IMR-90 (cell line): ENCODE measurements at places on chromosomes 1 and 21. TPM values are rescaled to one million over a fixed set of nuclear protein-coding genes. Genes with fewer than 3 reads are reported as not detected.

The MAP10 gene
- total RNA-seq: 1.1 TPM in 2 replicates

The TRIM62 gene
- total RNA-seq: 2.8 and 3.0 TPM in 2 replicates

The KPRP gene
- total RNA-seq: not detected in 2 replicates

The CSTB gene
- total RNA-seq: 6.1 and 6.9 TPM in 2 replicates

The CHI3L1 gene
- total RNA-seq: 0.28 TPM in 1 of 2 replicates, not detected in the other

The LY9 gene
- total RNA-seq: not detected in 2 replicates

The HPCAL4 gene
- not detected in 2 replicates for total RNA-seq

The TNNI3K gene
- 0.28 and 0.90 TPM in 2 replicates for total RNA-seq

The HECTD3 gene
- 12.2 and 14.4 TPM in 2 replicates for total RNA-seq

The SLC44A5 gene
- total RNA-seq: under 0.01 TPM in 2 replicates

The ETV3L gene
- total RNA-seq: not detected in 2 replicates

The WNT3A gene
- total RNA-seq: not detected in 2 replicates

The PROX1 gene
- under 0.01 and 0.28 TPM in 2 replicates for total RNA-seq

The ETNK2 gene
- total RNA-seq: 24.7 and 26.0 TPM in 2 replicates

The UTS2 gene
- not detected in 2 replicates for total RNA-seq

The HES5 gene
- total RNA-seq: not detected in 2 replicates

The RGS8 gene
- total RNA-seq: not detected in 2 replicates

The FMN2 gene
- 35.8 and 50.0 TPM in 2 replicates for total RNA-seq

The TSTD1 gene
- not detected in 2 replicates for total RNA-seq

The SYNC gene
- 103 and 139 TPM in 2 replicates for total RNA-seq

The FOXJ3 gene
- 28.1 and 30.5 TPM in 2 replicates for total RNA-seq

The NOS1AP gene
- under 0.01 and 0.18 TPM in 2 replicates for total RNA-seq

The AVPR1B gene
- not detected in 2 replicates for total RNA-seq

The C1orf167 gene
- under 0.01 and 0.28 TPM in 2 replicates for total RNA-seq

The OR2W3 gene
- total RNA-seq: 0.28 and 0.54 TPM in 2 replicates

The KRTAP12-2 gene
- not detected in 2 replicates for total RNA-seq

The KDM5B gene
- 82.1 and 86.4 TPM in 2 replicates for total RNA-seq

The CTSE gene
- not detected in 2 replicates for total RNA-seq

The ALX3 gene
- total RNA-seq: not detected in 2 replicates

The GUCA2B gene
- total RNA-seq: not detected in 2 replicates

The LDLRAD2 gene
- total RNA-seq: not detected in 2 replicates

The IGSF5 gene
- not detected in 2 replicates for total RNA-seq

The ITLN2 gene
- total RNA-seq: not detected in 2 replicates

The FAAH gene
- total RNA-seq: under 0.01 TPM in 1 of 2 replicates, not detected in the other

The SPATA21 gene
- not detected in 2 replicates for total RNA-seq

The IFI44 gene
- total RNA-seq: 2.5 and 2.7 TPM in 2 replicates

The CAMK2N1 gene
- 10.2 and 28.9 TPM in 2 replicates for total RNA-seq

The FALEC gene
- total RNA-seq: not detected in 2 replicates

The PRRX1 gene
- total RNA-seq: 65.4 and 82.8 TPM in 2 replicates

The AKIRIN1 gene
- total RNA-seq: 42.5 and 63.9 TPM in 2 replicates

The C1orf52 gene
- 16.3 and 23.1 TPM in 2 replicates for total RNA-seq

The SPRR2B gene
- total RNA-seq: not detected in 2 replicates

The SYT11 gene
- 37.8 and 43.7 TPM in 2 replicates for total RNA-seq

The FLG2 gene
- not detected in 2 replicates for total RNA-seq

The SLC2A1 gene
- total RNA-seq: 203 and 395 TPM in 2 replicates

The CHRNB2 gene
- under 0.01 TPM in 1 of 2 replicates, not detected in the other for total RNA-seq
